ENCODE measurements at places on chromosomes 12 and 14. TPM values are rescaled to one million over a fixed set of nuclear protein-coding genes. Genes with fewer than 3 reads are reported as not detected.

- H3K4me3 ChIP-seq: no peak overlapping the region
- H3K27me3 ChIP-seq: no peaks in the 10 kb centered on the region
- DNase-seq: no peak
- no peak overlapping the region for H3K27ac ChIP-seq
- peaks cover 5% of the 10 kb centered on the region for H3K36me3 ChIP-seq
Observed at GRCh38 chr12:56321027-56321426, 5.2 kb upstream of the CNPY2 start.

GRCh38 chr14:103548463-103549351, 13.8 kb downstream of the BAG5 start:
- H3K4me1 ChIP-seq: peaks cover 20% of the 10 kb centered on the region
- H3K36me3 ChIP-seq: no peaks in the 10 kb centered on the region
- H3K4me3 ChIP-seq: no peak overlapping the region

- peaks cover 6% of the 10 kb centered on the region for H3K4me1 ChIP-seq
- peak; percentile 71 for DNase-seq
- H3K27me3 ChIP-seq: no peaks in the 10 kb centered on the region
Observed at GRCh38 chr14:54773171-54774006, 129.2 kb downstream of the GCH1 start.

DNA sequence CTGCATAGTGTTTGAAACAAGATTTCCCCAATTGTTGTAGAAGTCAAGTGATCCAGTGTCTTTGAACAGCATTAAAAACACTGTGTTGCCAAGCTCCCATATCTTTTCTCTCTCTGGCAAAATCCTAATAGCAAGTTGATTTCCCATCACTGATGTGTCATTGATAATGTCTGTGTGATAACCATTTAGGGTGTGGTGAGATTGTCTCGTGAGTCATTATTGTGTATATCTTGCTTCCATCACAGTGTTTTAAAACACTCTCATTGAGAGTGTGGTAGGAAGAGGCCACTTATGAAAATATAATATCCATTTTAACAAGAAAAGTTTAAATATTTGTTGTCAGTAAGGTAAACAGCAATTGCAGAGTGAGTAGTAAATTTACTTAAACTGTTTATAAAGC, 74.7 kb downstream of the PRORP start:
- H3K27ac ChIP-seq: no peak overlapping the region
- H3K36me3 ChIP-seq: no peaks in the 10 kb centered on the region
- no peak overlapping the region for H3K4me3 ChIP-seq
- no peaks in the 10 kb centered on the region for H3K27me3 ChIP-seq

Gene OVCH1
- total RNA-seq: not detected

GRCh38 chr12:71456316-71456715, 16.7 kb downstream of the LGR5 start:
- no peaks in the 10 kb centered on the region for H3K36me3 ChIP-seq
- no peaks in the 10 kb centered on the region for H3K4me1 ChIP-seq
- no peak for DNase-seq
- H3K27ac ChIP-seq: no peak overlapping the region
- H3K27me3 ChIP-seq: no peaks in the 10 kb centered on the region

Gene TUBA1A
- 36.6 TPM for total RNA-seq

Gene C12orf50
- total RNA-seq: not detected

- DNase-seq: no peak
- no peaks in the 10 kb centered on the region for H3K27me3 ChIP-seq
- H3K4me1 ChIP-seq: no peaks in the 10 kb centered on the region
Observed at GRCh38 chr12:132310181-132311040, 19.0 kb downstream of the GALNT9 start.

Gene PIP4K2C
- 48.0 TPM for total RNA-seq

Gene SCNN1A
- total RNA-seq: 112 TPM

DNA sequence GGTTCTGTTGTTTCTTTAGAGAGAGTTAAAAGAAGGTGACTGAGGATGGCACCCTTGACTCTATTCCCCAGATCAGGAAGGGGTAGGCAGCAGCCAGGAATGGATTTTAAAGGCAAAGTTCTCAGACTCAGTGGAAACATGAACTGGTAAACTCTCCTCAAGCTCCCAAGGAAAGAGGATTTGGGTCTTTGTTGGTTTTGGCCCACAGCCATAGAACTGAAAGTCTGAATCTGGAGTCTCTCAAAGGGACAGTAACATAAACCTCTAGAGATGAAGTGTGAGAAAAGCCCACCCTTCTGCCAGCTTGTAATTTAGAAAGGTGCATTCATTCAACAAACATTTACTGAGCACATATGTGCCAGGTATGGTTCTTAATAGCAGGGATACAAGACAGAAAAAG, 28.6 kb upstream of the BLTP3B start:
- no peak for DNase-seq
- no peaks in the 10 kb centered on the region for H3K4me1 ChIP-seq
- H3K4me3 ChIP-seq: no peak overlapping the region
- H3K36me3 ChIP-seq: no peaks in the 10 kb centered on the region
- no peaks in the 10 kb centered on the region for H3K27me3 ChIP-seq

DNA sequence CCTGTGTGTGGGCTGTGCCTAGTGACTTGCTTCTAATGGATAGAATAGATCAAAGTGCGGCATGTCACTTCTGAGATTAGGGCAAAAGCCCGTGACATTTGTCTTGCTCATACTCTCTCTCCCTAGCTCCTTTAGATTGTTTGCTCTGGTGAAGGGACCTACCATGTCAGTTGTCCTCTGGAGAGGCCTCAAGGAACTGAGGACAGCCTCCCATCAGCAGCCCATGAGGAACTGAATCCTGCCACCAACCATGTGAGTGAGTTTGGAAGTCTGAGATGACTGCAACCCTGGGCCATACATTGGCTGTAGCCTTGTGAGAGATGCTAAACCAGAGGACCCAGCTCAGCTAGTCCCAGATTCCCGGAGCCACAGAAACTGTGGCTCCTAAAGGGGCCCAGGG, 101.6 kb upstream of the ESRRB start:
- no peak overlapping the region for H3K27ac ChIP-seq
- no peaks in the 10 kb centered on the region for H3K36me3 ChIP-seq
- H3K27me3 ChIP-seq: no peaks in the 10 kb centered on the region
- no peak overlapping the region for H3K4me3 ChIP-seq
- no peaks in the 10 kb centered on the region for H3K4me1 ChIP-seq

Gene IL22
- not detected for total RNA-seq

DNA sequence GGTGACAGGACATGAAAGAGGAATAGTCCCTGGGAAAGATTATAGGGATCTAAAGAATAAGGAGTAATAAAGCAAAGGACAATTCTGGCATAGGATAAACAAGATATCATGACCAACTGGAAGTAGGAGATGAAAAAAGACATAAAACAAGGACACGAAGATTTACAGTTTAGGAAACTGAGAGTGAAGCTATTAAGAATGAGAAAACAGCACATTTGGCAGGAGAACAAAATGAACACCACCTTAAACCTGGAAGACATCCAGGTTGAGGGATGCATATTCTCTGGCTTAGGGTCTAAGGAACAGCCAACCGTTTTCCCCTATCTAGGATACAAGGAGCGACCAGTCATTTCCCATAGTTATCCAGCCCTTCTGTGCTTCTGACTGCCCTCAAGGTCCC, 1.9 kb downstream of the TRIP11 start:
- H3K36me3 ChIP-seq: no peaks in the 10 kb centered on the region
- no peaks in the 10 kb centered on the region for H3K27me3 ChIP-seq
- peaks cover 61% of the 10 kb centered on the region for H3K4me1 ChIP-seq
- H3K27ac ChIP-seq: peak overlapping the region; percentile 50
- H3K4me3 ChIP-seq: no peak overlapping the region

GRCh38 chr12:25914551-25914950, 43.9 kb upstream of the RASSF8 start:
- no peaks in the 10 kb centered on the region for H3K27me3 ChIP-seq
- no peak overlapping the region for H3K4me3 ChIP-seq
- no peaks in the 10 kb centered on the region for H3K36me3 ChIP-seq
- DNase-seq: no peak

Gene TTC7B
- total RNA-seq: 15.3 TPM

Gene ANKRD33
- total RNA-seq: not detected

DNA sequence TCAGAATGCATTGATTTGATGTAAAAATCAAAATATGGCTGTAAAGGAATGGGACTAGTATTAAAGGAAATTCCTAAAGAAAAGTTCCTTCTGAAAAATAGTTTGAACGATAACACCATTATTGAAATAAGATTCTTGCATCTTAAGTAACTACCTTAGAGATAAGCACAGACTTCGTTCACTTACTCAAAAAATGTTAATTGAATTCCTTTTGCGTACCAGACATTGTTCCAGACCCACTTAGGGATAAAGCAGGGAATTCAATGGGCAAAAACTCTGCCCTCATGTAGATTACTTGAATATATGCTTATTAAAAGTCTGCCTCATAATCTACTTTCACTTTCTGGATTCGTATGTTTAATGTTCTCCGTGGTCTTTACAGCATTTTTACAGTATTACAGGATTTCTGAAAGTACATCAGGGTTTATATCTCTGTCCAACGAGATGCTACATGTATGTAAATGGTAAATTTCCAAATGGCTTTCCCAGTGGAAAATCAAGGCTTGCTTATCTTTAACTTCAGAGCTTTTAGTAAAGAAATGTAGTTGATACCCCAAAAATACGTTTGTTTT, 213.7 kb downstream of the GXYLT1 start:
- peaks cover 7% of the 10 kb centered on the region for H3K4me1 ChIP-seq
- no peaks in the 10 kb centered on the region for H3K27me3 ChIP-seq
- no peaks in the 10 kb centered on the region for H3K36me3 ChIP-seq
- no peak overlapping the region for H3K27ac ChIP-seq
- no peak for DNase-seq

GRCh38 chr12:58176296-58176869, 235.0 kb downstream of the ATP23 start:
- H3K4me1 ChIP-seq: peaks cover 9% of the 10 kb centered on the region
- peak; percentile 40 for DNase-seq
- no peaks in the 10 kb centered on the region for H3K27me3 ChIP-seq
- H3K4me3 ChIP-seq: no peak overlapping the region
- no peaks in the 10 kb centered on the region for H3K36me3 ChIP-seq

GRCh38 chr12:89593873-89594272, 68.0 kb upstream of the POC1B start:
- no peaks in the 10 kb centered on the region for H3K27me3 ChIP-seq
- no peak overlapping the region for H3K4me3 ChIP-seq
- H3K4me1 ChIP-seq: no peaks in the 10 kb centered on the region
- H3K36me3 ChIP-seq: no peaks in the 10 kb centered on the region
- DNase-seq: no peak
- H3K27ac ChIP-seq: no peak overlapping the region

DNA sequence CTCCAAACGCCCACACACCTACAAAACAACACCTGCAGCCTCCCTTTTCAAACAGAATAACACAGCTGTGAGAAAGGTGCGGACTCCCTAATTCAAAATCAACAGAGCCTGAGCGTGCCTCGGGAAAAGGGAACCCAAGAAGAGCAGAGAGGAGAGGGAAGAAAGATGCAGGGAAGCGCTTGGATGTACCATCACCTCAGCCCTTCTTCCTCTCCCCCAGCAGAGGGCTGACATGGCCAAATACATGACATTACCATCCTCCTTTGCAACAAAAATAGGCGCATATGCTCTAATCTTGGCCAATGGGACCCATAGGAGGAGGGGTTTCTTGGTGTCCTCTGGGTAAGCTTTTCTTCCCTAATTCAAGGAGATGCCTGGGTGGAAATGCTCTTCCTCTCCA, 78.0 kb downstream of the CPSF2 start:
- DNase-seq: no peak
- H3K4me1 ChIP-seq: no peaks in the 10 kb centered on the region
- no peaks in the 10 kb centered on the region for H3K36me3 ChIP-seq
- no peak overlapping the region for H3K4me3 ChIP-seq
- no peaks in the 10 kb centered on the region for H3K27me3 ChIP-seq

Gene C12orf42
- total RNA-seq: not detected

DNA sequence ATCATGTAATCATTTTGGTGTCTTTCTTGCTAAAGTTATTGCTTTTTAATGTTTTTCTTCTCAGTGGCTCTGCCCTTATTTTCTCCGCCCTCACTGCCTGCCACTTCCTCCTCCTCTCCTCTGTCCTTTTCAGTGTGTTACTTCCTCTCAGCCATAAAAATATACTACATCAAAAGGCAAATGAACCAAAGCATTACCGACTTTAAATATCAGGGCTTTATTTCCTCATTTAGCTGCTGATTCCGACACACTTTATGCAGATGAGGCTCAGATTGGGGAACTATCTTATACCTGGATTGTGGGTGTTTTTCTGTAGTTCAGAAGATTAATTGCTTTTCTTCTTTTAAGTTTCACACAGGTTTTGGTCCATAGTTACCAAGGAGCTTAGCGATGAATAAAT, 118.1 kb downstream of the CMAS start:
- no peak for DNase-seq
- no peaks in the 10 kb centered on the region for H3K4me1 ChIP-seq
- no peaks in the 10 kb centered on the region for H3K36me3 ChIP-seq

Gene MUCL1
- total RNA-seq: not detected

DNA sequence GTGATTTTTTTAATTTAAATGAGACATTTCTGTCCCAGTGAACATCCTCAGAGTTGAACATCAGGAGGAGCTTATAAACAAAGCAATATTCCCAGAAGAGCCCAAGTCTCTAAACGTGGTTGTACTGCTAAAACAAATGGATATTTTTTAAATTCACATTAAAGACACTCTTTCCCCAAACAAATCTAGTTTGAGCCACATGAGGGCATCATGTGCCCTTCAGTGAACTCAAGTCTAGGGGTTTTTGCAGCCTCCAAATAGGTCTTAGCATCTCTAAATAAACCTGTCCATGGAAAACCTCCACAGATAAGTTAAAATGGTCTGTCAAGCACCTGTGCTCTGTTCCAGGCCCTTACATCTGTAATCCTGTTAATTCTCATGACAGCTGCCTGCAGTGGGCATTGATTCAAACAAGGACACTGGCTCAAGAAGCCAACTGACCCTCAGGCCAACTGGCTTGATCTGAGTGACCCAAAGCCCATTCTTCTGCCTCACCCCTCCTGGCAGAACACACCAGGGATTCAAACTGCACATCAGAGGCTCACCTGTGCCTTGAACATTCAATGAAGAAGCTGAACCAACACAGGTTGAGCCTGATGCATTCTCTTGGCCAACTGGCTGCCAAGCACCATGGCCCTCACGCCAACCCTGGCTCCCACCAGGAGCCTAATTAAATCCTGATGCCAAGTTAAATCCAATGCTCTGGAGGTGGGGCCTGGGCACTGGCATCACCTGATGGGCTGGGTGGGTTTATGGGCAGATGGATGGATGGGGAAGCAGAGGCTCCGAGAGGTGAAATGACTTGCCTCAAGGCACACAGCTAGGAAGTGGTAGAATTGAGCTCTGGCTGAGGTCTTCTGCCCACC, 8.6 kb downstream of the ISCU start:
- DNase-seq: no peak
- no peak overlapping the region for H3K4me3 ChIP-seq
- H3K4me1 ChIP-seq: peaks cover 21% of the 10 kb centered on the region

Gene MYH6
- 1.6 TPM for total RNA-seq

Gene RIMKLB
- total RNA-seq: 18.1 TPM

DNA sequence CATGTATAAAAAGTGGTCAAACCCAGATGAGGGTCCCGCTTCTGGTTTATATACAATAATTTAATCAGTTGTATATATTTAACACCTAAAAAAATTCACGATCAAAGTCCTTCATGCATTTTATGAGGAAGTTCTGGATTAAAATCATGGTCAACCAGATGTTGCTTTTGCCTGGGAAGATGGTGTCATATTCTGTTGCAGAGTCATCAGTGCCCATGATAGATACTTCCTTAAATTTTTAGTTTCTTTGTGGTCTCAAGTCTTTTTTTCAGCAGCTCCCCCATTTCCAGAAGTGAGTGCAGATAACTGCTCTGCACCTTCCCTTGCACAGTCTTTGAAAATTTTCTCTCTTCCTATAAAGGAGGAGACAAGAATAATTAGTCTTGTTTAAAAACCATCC, 16.1 kb downstream of the ERP29 start:
- no peak overlapping the region for H3K27ac ChIP-seq
- DNase-seq: no peak
- H3K4me1 ChIP-seq: peaks cover 7% of the 10 kb centered on the region
- peaks cover 14% of the 10 kb centered on the region for H3K36me3 ChIP-seq

All from body of pancreas (tissue), 4 donors.